ENCODE measurements at places on chromosomes 3 and 15.
A peak's percentile ranks its signal among the peaks of the same experiment; 100 is the strongest.

GRCh38 chr15:41934843-41935242 lies 37.5 kb downstream of the EHD4 start:
- peak; percentile 77 for DNase-seq

- no peak for DNase-seq
These were observed 385.3 kb downstream of the PDCD6IP start for GRCh38 chr3:34183611-34184340.

- DNase-seq = no peak
These were observed 1.9 kb upstream of the RMDN3 start for GRCh38 chr15:40756938-40757337.

DNA sequence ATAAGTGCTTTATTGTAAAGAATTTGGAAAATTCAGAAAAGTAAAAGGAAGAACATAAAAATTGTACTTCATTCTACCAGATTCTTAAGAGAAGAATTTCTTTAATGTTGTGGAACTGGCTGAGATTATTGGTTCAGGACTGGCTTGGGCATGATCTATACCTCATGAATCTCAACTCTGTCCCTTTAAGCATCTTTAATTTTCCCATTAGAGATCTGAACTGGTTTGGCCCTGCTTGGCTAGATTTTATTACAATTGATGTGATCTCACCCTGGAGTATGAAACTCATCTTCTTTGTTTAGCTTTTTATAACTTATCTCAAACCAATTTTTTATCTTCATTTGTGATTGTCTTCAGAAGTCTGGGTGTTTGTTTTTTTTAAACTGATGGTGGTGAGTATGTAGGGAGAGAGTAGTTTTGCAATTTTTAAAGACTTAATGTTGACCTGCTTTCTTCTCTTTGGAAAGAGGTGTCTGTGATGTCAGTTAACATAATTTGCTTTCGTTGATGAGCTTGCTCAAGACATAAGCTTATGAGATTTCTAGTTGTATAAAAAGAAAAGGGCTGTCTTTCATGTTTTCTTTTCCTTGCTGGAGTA lies 61.9 kb downstream of the ZNF609 start:
- no peak for DNase-seq

DNA sequence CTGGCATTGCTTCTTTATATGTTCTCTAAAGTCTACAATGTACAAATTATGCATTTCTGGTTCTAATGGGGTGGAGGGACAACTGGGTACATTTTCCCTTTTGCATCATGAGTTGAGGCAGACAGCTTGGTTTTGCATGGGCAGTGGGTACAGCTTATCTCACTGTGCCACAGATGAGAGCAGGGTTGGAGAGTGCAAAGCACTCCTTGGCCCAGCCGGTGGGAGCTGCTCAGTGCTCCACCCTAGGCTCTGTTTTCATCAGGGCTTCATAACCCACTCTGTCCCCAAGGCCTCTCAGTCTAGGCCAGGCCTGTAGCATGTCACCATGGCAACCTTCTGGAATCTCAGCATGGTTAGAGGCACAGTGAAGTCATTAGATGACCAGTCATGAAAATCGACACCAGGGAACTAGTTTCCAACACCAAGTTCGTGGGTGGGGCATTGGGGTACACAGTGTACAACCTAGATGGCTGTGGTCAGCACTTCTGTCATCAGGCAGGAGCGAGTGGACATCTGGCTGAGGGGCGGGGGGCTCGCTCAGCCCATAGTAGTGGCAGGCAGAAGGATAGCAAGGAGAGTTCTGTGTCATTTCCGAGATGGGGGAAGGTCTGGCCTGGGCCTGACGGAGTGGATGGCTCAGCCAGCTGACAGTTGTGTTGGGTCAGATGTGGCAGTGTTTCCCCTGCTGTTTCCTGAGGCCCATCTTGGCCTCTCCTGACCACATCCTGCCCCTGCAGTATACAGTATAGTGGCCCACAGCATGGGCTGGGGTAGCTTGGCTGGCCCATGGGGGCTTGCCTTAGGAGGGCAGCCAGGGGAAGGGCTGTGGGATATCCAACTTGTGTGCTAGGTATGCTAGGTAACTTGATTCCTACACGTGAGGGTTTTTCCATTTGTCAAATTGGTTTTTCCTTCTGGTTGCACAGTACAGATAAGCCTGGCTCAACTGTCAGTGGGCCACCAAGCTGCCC lies 75.7 kb upstream of the PRR23C start:
- no peak for DNase-seq
